Karpas-422 (cell line): ENCODE measurements at places on chromosomes 13 and 19.

GRCh38 chr13:50025436-50025835, 10.2 kb downstream of the KCNRG start:
- DNase-seq, result no peak

GRCh38 chr19:19033426-19034203, at the start of the genes ARMC6 and SUGP2:
ARMC6 (plus strand) TSS chr19:19033603; CDS start chr19:19034210, 607 bp downstream.
SUGP2 (minus strand) TSS chr19:19033517; CDS start chr19:19031071, 2,446 bp downstream.
- peak; percentile 98 for DNase-seq

DNA sequence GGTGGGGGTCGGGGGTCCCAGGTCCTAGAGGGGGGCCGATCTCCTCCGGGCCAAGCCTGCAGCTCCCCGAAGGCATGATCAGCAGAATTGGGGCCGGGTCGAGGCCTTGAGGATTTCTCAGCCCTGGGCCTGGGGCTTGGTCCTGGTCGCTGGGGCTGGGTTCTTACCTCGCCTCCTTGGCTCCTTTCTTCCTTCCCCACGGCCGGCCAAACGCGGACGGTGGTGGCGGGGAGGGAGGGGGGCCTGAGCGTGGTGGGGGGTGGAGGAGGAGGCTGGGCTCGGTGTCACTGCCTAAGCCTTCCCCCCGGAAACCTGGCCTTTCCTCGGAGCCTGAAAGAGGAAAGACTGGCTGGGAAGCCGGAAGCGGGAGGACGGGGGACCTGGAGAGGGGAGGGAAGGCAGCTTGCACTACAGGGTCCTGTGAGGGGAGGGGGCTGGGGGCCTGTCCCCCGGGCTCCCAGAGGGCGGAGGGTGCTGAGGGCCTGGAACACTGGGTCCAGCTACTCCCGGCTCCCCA, at the start of gene ZNF579:
TSS of gene ZNF579 (minus strand) at position 221 of the 517 bp plus-strand sequence. CDS start 1,209 bp downstream, outside the sequence.
- DNase-seq, result peak; percentile 97

DNA sequence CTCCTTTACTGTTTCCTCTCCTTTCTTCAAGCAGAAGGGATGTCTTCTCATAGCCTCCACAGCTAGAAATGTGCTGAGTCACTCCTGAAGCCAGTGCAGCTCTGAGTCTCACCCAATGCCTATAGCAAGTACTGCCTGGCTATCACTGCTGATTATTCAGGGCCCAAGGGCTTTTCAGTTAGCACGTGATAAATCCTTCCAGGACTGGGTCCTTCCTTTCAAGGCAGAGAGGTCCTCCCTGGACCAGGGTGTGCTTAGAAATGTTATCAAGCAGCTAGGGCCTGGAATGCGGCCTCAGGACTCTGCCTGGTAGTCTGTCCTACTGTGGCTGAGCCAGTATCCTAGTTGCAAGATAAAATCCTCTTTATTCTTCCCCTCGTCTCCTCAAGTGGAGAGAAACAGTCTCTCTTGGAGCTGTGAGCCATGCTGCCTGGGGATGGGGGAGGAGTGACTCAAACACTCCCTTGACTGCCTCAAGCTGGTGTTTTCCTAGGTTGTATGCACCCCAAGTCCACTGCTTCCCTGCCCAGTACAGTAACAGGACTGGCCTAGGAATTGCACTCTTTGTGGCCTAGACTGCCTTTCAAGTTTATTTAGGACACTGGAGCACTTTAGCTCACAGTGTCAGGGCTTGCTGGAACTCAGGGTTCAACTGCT, 198.7 kb upstream of the SERP2 start:
- peak; percentile 43 for DNase-seq

DNA sequence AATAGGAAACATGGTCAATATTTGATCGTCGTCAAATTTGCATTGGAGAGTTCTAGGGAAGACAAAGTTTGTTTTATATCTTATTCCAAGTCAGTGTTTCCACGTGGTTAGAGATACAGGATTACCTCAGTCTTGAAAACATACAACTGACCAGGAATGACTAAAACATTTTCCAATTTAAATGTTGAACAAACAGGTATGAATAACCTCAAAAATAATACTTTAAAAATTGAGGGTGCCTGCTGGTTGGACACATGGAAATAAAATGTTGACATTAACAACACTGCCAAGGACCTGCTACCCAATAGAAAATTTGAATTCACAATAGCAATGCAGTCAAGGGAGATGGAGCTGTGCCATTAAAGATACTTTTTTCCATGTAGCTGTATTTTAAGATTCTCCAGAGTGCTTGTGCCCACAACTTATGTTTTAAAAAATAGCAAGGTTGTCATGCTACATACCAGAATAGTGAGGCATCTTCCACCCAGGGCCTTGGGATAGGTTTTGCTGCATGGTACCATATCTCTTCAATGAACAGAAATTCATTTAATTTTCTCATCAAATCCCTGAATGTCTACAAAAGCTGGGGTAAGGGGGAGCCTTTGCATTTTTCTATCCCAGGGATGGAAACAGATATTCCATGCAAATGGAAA, 260.8 kb downstream of the EFNB2 start:
- no peak for DNase-seq
